ENCODE measurements at places on chromosomes 2 and 18. TPM values are rescaled to one million over a fixed set of nuclear protein-coding genes. Genes with fewer than 3 reads are reported as not detected.

Gene NABP1
- 13.4 TPM for total RNA-seq

Gene EPB41L5
- 33.4 TPM for total RNA-seq

DNA sequence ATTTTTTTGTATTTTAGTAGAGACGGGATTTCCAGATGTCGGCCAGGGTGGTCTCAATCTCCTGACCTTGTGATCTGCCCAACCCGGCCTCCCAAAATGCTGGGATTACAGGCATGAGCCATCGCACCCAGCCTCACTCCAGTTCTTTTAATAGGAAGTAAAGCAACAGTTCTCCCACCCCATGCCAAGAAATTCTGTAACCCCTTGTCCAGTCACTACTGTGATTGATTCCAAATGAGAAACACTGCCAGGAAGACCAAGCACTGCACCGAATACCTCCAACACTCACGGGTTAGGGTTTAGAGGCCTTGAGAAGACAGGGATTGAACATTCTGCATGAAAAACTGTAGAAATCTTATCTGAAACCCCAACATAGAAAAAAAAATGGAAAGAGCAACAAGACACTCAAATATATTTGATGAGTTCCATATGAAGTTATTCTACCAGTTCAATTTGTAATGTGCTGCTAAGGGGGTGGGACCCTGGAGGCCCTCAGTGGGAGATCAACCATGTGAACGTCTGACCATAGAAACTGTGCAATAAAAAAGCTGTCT, 48.2 kb upstream of the BIN1 start:
- DNase-seq, result peak; percentile 49

GRCh38 chr2:2127467-2127866, 203.6 kb downstream of the MYT1L start:
- DNase-seq, result no peak

Gene MAP3K19
- total RNA-seq, result 0.36 TPM

GRCh38 chr2:189679226-189679625, 4.8 kb downstream of the ANKAR start:
- no peak for DNase-seq

Gene NCOA1
- total RNA-seq, result 64.3 TPM

DNA sequence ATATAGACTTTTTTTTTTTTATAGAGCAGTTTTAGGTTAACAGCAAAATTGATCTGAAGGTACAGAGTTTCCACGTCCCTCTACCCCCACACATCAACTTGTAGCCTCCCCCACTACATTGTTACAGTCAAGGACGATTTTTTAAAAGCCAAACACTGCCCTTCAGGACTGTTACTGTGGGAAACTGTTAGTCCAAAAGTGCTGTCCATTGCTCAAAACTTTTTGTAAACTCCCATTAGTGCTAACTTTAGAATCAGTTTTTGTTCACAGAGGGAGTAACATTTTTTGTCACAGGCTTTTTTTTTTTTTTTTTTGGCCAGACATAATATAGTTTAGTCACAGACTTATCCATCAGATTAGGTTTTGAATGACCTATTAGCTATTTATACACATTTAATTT, 24.1 kb downstream of the ELP2 start:
- no peak for DNase-seq

DNA sequence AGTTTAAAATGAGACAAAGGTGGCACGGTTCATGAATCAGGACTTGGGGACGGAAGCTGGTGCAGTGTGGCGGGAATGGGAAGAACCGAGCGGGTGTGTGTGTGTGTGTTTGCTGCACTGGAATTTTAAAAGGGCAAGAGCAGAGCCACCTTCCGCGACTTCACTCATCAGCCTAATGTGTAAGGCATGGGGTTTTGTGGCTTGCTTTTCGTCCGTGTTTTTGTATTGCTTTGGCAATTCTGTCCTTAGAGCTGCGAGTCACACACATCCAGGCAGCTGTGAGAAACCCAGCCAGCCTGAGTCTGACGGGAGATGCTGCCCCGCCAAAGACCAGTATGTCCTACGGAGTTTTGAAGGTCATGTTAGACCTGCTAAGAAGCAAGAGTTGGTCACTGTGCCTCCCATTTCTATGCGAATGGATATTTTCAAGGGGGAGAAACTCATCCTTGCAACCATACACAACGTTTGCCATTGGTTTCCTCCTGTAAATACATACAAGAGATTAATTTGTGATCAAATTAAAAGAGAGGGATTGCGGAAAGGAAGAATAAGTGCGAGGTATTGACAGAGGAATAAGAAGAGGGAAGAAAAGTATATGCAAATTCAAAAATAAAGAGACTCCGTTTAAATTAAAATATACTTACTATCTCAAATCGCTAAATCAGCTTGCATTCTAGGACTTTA, 665 bp upstream of the CACNB4 start:
- no peak for DNase-seq

DNA sequence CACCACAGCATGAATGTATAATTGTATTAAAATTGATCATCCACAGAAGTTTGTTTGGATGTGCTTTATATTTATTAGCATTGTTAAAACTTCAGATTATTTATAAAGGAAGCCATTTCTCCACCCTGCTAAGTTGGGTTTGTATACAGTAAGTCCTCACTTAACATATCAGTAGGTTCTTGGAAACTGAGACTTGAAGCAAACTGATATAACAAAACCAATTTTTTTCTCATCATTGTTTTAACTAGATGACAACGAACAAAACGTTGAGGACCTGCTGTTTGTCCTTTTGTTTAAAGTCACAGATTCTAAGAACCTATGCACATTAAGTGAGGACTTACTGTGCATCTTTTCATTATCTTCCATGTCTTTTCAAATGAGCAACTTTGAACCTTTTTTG, 17.1 kb downstream of the C2orf69 start:
- no peak for DNase-seq

Gene CASP10
- 3.8 TPM for total RNA-seq

DNA sequence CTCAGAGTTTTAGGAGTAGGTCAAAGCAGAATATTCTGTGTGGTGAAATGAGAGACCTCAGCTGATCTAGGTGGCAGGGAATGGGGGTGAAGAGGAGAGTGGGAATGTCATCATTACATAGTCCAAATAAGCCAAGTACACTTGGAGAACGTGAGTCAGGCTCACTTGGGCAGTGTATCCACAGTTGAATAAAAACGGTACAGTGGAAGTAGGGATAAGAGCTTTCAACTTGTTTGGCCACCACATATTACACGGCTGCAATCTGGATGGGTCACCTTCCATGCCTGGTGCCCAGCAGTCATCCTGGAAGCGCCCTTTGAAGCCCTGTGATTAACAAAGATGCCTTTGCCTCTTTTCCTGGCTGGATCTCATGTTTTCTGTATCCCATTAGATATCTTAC, 28.6 kb downstream of the MIB1 start:
- DNase-seq, result no peak
